ENCODE measurements at places on chromosomes 6 and 20.

- peak; percentile 24 for DNase-seq
Measured at GRCh38 chr6:156778454-156779205, 1.5 kb downstream of the ARID1B start.

GRCh38 chr20:59182401-59183044 lies 18.9 kb downstream of the ZNF831 start:
- no peak for DNase-seq

- DNase-seq = peak; percentile 56
Measured at GRCh38 chr20:3563548-3564177, 92.8 kb downstream of the ATRN start.

DNA sequence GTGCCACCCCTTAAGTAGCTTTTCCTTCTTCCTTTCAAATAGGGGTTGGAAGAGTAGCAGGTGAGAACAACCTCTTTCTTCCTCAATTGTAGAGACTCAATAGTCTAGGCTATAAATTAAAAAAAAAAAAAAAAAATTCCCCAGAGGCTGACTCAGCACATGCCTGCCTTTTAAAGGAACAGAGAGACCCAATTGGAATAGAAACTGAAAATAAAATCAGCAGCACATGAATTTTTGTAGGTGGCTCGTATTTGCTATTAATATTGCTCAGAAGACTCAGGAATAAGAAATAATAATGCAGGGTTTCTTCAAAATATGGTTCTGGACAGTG lies 19.3 kb downstream of the TOP1 start:
- no peak for DNase-seq

- DNase-seq = no peak
Measured at GRCh38 chr6:16267428-16268263, 29.3 kb downstream of the GMPR start.

GRCh38 chr6:75493400-75494064 lies at the start of gene FILIP1:
TSS of gene FILIP1 (minus strand) at chr6:75493800. CDS start at chr6:75414972, 78,828 bp downstream.
- DNase-seq = no peak

DNA sequence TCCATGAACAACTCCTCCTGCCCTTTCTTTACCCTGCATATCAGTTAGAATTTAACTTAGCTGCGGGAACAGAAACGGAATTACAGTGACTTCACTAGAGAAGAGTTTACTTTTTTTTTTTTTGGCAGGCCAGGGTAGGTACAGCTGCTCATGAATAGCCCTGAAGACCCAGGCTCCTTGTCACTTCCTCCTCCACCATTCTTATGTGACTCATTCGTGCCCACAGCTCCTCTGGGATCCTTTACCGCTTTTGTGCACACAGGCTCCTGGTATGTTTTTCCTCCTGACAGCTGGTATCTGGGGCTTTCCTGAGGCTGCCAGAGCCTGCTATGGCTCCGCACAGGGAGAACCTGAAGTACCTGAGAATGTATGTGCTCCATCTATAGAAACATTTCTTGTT lies 3.9 kb upstream of the KCNS1 start:
- DNase-seq = no peak

GRCh38 chr6:169847141-169847674 lies 95.8 kb downstream of the ERMARD start:
- DNase-seq = no peak

DNA sequence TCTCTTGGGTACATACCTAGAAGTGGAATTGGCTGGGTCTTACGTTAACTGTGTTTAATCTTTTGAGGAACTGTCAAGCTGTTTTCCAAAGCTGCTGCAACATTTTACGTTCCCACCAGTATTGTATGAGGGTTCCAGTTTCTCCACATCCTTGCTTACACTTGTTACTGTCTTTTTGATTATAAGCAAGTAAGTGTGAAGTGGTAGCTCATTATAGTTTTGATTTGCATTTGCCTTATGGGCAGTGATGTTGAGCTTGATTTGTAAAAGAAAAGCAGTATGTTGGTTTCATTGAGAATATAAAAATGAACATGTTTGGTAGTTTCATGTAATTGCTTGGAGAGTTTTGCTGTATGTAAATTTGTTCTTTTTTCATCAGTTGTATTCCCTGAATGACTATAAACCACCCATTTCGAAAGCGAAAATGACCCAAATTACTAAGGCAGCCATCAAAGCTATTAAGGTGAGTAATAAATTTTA lies 40.4 kb downstream of the SCAF8 start:
- peak; percentile 27 for DNase-seq

DNA sequence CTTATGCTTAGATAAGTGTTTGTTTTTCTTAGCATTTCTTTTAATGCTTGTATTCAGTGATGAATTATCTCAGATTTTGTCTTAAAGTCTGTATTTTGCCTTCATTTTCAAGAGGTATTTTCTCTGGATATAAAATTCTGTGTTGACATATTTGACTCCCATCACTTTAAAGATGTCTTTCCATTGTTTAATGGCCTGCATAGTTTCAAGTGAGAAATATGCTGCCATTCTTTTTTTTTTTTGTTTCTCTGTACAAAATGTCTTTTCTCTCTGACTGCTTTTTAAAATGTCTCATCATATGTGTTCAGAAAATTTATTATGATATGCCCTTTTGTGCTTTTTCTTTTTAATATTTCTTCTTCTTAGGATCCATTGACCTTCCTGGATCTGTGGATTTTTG lies 578.0 kb upstream of the NOX3 start:
- DNase-seq = no peak

DNA sequence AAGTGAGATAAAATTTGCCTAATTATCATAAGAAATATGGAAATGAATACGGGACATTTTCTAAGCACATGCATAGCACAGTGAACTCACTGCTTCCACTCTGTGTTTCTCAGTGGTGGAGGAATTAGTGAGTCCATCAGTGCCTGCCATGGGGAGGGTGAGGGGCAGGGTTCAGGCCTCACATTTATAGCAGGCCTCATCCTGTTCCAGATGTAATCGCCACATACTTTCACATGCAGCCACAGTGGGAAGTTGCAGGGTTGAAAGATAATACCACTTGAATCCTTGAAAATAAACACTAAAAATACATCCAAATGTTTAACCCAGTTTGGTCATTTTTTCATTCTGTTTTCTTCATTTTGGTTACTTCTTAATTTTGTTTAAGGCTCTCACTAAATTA lies 29.9 kb upstream of the ANKEF1 start:
- DNase-seq = no peak

- no peak for DNase-seq
Measured at GRCh38 chr6:34234667-34235306, 1.9 kb upstream of the HMGA1 start.

DNA sequence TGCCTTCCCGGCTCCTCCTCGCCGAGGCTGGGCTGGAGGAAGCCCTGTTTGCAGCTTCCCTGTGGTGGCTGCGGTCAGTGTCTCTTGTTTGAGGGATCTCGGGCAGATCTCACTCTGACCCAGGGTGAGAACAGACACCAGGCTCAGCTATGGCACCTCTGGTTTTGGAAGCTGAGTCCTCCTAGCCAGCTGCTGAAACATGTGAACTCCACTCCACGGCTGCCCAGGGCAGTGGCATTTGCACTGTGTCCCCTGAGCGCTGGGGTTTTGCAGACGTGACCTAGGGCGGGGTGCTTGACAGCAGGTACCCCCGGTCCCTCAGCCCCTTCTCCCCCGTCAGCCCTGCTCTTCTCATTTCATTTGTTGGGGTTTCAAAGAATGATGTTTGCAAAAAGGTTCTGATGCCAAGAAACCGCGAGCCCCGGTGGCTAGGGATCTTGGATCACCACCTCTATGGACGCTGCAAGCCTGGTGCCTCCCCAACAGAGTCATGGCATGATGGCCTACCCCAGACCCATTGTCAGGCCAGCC lies 55.0 kb upstream of the DACT2 start:
- no peak for DNase-seq

GRCh38 chr6:43668151-43669028 lies 19.2 kb downstream of the MRPS18A start:
- DNase-seq = peak; percentile 43

DNA sequence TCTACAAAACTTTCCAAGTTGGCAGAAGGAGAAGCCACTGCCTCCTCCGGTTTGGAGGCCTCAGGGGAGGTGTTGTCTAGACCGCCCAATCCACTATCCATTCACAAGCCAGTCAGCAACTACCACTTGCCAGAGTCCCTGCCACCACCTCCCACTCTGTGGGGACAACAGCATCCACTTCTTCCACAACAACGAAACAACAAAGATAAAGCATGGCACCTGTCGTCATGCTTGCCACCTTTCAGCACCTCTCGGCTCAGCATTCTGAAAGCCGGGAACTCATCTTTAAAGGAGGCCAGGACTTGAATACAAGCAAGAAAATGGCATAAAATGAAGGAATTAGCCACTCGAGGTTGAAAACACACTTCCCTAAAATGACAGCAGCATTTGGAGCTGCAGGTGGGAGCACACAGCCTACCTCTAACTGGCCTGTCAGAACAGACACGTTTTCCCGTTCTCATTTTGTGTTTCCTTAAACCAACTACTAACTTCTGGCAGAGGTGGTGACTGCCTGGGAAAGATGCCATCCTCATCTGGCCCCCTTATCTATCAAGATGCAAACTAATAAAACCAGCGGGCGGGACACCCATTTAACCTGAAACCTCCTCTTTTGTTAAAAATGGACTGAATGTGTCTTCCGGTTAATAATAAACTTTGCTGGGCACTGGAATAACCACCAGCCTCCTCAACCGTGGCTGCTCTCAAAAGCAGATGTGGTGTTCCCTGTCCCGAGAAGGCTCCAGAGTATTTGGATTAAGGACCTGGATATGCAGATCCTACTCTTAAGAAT lies 21.7 kb downstream of the YTHDF1 start:
- no peak for DNase-seq

- DNase-seq = no peak
Measured at GRCh38 chr6:83853178-83854000, at the start of gene RIPPLY2. TSS of gene RIPPLY2 (plus strand) at chr6:83853360. CDS start at chr6:83853417, 57 bp downstream.

DNA sequence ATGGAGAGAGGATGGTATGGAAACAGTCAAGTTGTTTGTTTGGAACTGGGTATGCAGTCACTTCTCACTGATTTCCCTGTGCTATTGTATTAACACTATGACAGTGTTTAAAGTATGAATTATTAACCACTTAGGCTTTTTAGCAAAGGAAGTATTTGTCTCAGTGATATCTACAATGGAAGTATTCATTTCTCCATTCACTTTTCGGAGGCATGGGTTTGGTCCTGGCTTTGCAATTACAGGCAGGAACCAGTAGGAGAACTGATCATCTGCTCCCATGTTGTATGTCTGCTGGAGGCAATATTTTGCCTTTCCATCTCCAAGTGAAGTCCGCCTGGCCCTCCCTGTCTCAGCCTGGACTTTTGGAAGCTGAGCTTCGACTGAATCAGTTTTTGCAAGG lies 30.6 kb upstream of the EXOC2 start:
- no peak for DNase-seq

Measured in CD4-positive, alpha-beta T cell treated with Interferon alpha-2 for 1 hour (primary cell).